ENCODE measurements at places on chromosomes 6 and 20.
A peak's percentile ranks its signal among the peaks of the same experiment; 100 is the strongest.

- peak; percentile 83 for DNase-seq
Measured at GRCh38 chr6:140784573-140784972, 1348.2 kb upstream of the GJE1 start.

DNA sequence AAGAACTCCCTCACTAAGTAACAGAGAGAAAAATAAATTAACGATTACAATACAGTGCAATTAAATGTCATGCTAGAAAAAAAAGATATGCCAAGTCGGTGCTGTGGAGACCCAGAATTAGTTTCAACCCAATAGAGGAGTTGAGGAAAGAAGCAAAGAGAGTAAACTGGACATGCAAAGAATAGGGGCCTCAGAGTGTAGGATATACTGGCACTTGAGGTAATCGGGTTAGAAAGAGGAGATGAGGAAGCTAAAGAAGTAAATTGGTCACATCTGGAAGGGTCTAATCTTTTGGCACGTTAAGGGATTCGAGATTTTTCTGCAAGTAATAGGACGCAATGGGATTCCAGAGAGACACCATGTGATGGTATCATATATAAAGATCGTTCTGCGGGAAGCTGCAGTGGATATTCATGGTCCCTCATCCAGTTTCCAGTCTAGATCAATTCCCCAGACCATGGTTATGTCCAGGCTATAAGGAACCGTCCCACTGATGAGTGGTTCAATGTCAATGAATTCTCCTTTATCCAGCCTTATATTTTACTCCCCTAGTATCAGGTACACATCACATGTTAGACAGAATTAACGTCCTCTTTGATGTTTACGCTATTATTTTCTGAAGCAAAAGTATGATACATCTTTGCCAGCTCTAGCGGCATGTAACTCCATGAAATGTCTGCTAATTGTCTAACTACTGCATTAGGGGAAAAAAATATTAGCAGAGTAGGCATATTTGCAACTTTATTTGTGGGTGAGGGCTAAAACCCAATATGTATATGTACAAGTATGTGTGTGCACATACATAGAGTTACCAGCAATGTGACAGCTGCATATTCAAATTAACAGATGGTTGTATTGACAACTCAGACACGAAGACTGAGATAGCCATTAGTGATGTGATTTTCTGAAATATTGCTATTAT is 1.1 kb upstream of the TBC1D32 start:
- DNase-seq: no peak

- DNase-seq: no peak
Measured at GRCh38 chr6:3754776-3755175, 3.3 kb upstream of the PXDC1 start.

DNA sequence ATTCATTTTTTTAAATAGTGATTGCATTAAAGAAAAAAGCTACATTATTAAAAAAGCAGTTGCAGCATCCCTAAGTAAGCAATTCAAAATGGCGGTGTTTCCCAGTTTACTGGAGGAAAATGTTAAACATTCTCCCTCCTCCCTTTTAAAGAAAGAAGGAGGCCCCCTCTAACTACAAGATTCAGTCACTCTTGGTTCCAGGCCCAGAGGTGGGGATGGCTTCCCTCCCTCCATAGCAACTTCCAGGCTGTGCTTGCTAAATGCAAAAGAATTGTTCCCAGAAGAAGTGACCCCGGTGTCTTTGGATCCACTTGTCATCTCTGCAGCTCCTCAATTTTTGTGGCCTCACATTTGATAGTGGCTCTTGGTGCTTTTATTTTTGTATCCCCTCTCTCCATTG is 165.9 kb downstream of the SOBP start:
- no peak for DNase-seq

GRCh38 chr20:7411075-7411474 is 529.2 kb downstream of the HAO1 start:
- no peak for DNase-seq

GRCh38 chr6:4510317-4510716 is 265.9 kb upstream of the CDYL start:
- no peak for DNase-seq

DNA sequence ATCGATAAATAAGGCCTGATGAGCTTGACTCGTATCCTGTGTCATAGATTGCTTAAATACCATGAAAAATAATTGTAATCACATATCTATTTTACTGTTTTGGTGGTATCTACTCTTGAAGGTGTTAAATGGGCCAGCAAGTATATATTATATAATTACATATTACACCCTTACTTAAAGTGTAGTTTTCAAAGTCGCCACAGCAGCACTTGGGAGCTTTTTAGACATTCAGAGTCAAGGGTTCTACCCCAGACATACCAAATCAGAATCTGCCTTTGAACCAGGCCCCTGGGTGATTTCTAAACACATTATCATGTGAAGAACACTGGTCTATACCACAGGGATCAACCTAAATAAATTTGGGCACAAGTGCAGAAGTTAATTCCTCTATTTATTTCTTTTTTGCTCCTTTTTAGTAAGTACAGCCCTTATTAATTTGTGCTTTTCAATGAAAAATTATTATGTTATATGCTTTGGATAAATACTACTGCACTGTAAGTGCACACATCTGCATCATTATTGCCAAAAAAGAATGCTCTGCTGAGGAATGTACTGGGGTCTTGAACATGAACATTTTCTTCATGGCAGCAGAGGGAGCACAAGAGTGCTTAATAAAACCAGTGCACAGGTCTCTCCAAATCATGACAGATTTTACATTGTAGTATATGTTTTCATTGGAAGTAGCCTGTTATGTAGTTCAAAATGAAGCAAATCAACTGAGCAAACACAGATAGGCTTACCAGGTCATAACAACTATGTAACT is 3.1 kb upstream of the ATXN1 start:
- DNase-seq: no peak

- DNase-seq: no peak
Measured at GRCh38 chr6:22219925-22220324, 76.9 kb downstream of the PRL start.

DNA sequence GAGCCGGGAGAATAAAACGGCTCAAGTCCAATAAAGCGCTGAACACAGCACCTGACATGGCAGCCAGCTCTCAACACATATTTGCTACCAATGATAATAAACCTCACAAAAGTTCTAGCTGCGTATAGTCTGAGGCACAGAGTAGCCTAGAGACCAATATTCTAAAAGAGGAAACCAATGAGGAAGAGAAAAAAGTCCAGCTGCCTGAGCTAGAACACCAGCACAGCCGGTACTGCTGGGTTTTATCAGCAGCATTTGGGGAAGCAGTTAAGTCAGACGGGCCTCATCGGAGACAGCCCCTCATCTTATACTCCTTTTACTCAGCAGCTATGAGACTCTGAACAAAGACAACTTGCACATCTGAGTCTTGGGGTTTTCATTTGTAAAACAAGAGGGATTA is 2.4 kb upstream of the RTF2 start:
- DNase-seq: no peak

GRCh38 chr20:25294459-25295385 is 46.8 kb downstream of the PYGB start:
- DNase-seq: no peak

DNA sequence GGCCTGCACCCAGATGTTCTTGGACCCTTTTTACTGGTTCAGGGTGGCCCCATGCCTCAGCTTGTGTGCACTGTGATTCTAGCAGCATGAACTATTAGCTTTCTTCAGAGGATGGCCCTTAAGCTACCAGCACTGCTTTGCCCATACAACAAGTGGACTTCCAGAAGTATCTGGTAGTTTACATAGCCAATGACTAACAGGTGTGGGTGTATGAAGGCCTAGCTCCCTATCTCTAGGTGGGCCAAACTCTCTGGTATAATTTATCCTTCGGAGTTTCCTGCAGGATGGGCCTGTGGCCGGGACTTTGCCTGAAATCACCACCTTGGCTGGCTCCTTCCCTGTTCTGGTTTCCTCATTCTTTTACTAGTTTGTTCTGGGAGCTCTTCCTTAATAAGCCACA is 26.1 kb upstream of the JAG1 start:
- DNase-seq: no peak

GRCh38 chr6:142407685-142408273 is 106.0 kb downstream of the ADGRG6 start:
- DNase-seq: no peak

- no peak for DNase-seq
Measured at GRCh38 chr6:4209196-4209595, 73.8 kb upstream of the ECI2 start.

- DNase-seq: peak; percentile 90
Measured at GRCh38 chr6:13574571-13575376, at the start of gene SIRT5. Gene SIRT5 (plus strand): TSS chr6:13574601. CDS start chr6:13584111, 9,510 bp downstream.

- DNase-seq: no peak
Measured at GRCh38 chr6:167558246-167559177, 233.6 kb downstream of the TTLL2 start.

- DNase-seq: no peak
Measured at GRCh38 chr6:45513213-45513618, 135.5 kb upstream of the SUPT3H start.

DNA sequence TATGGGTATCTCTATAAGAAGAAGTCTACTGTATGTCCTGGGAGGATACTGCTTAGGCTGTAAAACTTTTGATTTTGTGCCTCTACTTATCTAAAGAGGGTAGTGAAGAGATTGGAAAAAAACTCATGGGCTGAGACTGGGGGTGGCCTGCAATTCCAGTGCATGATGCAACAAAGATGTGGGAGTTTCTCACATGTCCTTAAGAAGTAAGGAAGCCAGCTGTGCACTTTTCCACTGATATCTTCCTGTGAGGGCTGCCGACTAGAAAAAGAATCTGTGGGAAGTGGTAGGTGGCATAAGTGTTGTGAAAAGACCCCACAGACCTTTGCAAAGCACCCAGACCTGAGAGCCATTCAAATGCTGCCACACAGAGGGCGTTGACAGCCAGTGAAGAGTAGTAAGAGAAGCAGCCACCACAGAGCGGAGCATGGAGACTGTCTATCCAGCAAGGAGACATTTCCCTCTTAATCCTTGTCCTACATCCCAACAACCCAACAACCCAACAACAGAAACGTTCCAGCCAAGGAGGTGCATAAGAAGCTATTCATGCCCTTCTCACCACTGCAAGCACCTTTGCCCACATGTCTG is 65.1 kb downstream of the PFDN4 start:
- no peak for DNase-seq

DNA sequence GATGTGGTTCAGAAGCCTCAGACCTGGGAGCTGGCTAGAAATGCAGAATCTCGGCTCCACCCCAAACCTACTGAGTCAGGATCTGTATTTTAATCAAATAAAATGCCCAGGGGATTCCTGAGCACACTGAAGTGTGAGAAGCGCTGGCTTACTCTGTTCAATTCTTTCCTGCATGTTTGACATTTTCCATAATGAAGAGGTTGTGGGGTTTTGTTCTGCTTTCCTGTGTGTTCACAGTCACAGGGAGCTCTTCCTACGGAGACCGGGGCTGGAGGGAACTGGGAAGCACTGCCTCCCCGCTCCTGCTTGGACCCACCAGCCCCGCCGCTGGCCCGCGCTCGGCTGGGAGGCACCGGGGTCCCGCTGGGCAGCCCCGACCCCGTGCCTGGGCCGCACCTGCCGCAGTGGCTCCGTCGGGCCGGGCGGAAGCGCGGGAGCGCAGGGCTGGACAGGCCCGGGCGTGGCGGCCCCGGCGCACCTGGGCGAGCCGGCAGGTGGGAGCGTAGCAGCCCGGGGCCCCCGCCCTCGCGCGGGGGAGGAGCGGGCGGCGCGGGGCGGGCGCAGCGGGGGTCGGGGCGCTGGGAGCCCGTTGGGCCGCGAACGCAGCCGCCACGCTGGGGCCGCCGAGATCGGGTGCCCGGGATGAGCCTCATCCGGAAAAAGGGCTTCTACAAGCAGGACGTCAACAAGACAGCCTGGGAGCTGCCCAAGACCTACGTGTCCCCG is at the start of gene MAPK13:
Gene MAPK13, plus strand, starts transcription at position 573 of the 726 bp plus-strand sequence. Its CDS starts 70 bp downstream, at position 643.
- no peak for DNase-seq

GRCh38 chr20:41017448-41018042 is 11.1 kb upstream of the TOP1 start:
- DNase-seq: peak; percentile 90

- peak; percentile 38 for DNase-seq
Measured at GRCh38 chr6:21402368-21402767, 191.2 kb upstream of the SOX4 start.

DNA sequence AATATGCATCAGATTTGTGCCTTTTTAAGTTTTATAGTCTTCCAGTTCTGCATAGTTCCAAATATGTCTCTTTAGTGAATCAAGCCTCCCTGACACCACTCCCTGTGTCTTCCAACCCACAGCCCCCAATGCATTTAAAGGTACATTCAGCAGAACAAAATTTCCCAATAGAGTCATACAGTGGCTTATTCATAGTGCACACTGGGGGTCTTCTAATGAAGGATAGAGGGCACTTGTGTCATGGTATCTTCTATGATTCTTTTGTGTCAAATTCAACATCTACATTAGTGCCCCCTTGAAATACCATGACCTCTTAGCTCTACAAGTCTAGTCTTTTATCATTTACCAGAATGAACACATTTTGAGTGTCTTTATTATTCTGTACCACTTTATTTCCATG is 33.8 kb downstream of the FLRT3 start:
- DNase-seq: no peak

GRCh38 chr20:36792422-36792821 is 18.9 kb upstream of the DSN1 start:
- no peak for DNase-seq

DNA sequence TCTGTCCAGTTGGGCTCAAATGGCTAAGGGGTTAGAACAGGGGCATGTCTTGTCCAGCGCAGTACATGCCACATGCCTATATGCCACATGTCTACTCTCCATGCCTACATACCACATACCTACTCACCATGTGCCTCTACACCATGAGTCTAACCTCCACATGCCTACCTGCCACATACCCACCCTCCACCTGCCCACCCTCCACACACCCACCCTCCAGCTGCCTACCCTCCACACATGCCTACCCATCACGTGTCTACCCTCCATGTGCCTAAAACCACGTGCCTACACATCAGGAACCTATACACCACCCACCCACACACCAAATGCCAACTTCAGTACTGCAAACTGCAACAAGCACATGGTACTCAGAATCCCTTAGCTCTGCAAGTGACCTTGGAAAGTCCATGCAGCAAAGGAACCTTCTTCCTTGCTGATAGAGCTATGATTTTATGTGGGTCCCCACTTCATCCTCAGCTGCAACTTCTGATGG is 113.0 kb upstream of the CST7 start:
- DNase-seq: no peak

- DNase-seq: no peak
Measured at GRCh38 chr6:42275376-42276033, 57.8 kb upstream of the MRPS10 start.

- DNase-seq: peak; percentile 91
Measured at GRCh38 chr6:149233056-149233715, 84.3 kb upstream of the TAB2 start.

DNA sequence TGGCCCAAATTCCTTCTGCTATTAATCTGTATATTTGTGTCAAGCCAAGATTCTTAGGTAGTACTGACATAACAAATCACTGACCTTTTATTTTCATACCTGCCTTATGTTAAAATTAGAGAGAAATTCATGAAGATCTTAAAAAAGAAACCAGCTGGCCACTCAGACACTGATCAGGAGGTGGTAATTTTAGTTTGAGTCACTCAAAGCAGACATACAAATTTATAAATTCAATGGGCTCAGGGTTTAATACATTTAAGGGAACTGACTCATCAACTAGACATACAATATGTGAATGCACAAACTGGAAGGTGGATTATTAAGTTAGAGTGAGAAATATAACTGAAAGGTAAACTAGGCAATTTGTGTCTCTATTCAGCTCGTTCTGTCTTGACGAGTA is 711.9 kb upstream of the EYS start:
- no peak for DNase-seq
